AG20443 (cell line): ENCODE measurements at places on chromosomes 6 and 20.
A peak's percentile ranks its signal among the peaks of the same experiment; 100 is the strongest.

GRCh38 chr6:13635948-13636658 lies 21.0 kb downstream of the NOL7 start:
- no peak for DNase-seq

DNA sequence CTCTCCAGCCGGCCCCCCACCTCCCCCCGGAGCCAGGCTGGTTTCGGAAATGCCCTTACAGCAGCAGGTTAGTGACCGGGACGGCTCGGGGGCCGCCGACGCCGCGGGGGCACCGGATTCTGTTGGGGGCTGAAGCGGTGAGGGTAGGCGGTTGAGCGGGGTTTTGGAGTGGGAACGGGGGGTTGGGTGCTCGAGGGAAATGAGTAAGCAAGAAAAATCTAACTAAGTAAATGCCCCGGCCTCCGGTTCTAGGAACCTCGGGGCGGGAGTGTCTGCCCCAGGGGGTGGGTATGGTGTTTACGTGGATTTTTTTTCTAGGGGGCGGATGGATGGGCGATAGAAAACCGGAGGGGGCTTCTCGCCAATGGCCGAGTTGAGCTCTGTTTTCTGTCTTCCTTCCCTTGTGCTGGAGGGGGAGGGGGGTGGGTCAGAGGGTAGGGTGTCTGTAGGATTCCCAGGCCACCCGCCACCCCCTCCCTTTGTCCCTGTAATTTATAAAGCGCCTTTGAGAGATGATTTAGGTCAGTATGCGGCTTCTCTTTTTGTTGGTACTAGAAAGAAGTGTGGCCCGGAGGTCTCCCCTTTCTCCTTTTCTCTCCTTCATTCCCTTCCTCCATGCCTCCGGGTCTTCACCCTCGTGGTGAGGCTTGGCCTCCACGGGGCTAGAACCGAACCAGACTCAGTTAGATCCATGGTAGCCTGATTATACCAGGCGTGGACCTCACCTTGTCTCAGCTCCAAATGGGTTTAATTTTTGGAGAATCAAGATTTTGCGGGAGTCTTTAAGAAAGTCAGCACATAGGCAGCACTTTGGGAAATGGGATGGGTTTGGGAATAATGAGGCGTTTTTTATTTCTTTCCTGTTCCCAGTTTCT lies 2.3 kb downstream of the E2F3 start:
- DNase-seq, result no peak

DNA sequence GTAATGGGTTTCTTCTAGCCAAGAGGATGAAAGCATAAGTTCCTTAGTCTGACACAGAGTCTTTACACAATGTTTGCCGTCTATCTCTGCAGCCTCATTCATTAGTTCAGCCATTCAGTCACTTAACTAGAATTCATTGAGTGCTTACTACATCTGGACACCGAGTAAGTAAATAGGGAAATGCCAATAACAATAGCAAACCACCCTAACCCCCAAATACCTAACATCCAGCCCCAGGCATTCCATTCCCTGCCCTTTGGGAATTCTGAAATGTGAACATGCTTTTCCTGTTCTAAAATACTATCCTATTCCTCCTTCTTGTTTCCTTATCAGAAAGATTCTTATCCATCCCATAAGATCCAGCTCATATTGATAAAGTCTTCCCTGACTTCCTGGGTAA lies 277.6 kb upstream of the RNF217 start:
- peak; percentile 16 for DNase-seq

- DNase-seq, result no peak
These were observed 2.7 kb upstream of the PDRG1 start for GRCh38 chr20:31954500-31954899.

DNA sequence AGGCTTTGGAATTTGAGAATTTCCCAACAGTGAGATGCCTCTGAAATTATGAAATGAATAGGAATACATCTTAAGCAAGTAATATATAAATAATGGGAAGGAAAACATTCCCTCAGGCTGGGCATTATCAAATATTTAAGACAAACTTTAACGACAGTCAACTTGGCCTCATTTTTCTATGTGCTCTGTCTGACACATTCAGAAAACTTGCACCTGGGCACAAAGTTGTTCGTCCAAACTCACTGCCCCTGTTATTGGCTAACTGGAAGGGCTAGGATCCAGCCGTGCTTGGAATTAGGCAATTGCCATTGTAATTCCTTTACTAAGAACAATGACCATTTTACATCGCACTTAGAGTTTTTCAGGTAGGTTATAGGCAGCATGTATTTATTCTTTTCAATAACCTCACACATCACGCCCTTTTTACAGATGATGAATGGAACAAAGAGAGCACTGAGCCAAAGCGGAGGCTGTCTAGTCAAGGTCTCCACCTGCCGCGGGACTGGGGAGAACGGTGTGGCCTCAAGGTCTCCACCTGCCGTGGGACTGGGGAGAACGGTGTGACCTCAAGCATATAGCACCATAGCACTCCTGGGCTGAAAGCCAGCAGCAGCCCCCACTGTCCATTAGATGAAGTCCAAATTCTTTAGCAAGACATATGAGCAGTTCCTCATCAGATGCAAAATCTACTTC lies 40.7 kb upstream of the FOXQ1 start:
- no peak for DNase-seq

- DNase-seq, result no peak
These were observed 143.5 kb downstream of the ZFP64 start for GRCh38 chr20:52047811-52048764.
